ENCODE measurements at places on chromosomes 6 and 20. TPM values are rescaled to one million over a fixed set of nuclear protein-coding genes. Genes with fewer than 3 reads are reported as not detected.

ELOVL2 gene
- total RNA-seq: not detected

GPR63 gene
- 0.09 TPM for total RNA-seq

BNIP5 gene
- not detected for total RNA-seq

CLIC5 gene
- not detected for total RNA-seq

PHACTR2 gene
- 114 TPM for total RNA-seq

VSTM2L gene
- 0.27 TPM for total RNA-seq

CRYBG1 gene
- 15.9 TPM for total RNA-seq

MAP7 gene
- 0.36 TPM for total RNA-seq

C6orf15 gene
- not detected for total RNA-seq

ERMARD gene
- total RNA-seq: 18.5 TPM

Data from endothelial cell of coronary artery (primary cell).